NT2/D1 (cell line): ENCODE measurements at places on chromosomes 7 and 10.

DNA sequence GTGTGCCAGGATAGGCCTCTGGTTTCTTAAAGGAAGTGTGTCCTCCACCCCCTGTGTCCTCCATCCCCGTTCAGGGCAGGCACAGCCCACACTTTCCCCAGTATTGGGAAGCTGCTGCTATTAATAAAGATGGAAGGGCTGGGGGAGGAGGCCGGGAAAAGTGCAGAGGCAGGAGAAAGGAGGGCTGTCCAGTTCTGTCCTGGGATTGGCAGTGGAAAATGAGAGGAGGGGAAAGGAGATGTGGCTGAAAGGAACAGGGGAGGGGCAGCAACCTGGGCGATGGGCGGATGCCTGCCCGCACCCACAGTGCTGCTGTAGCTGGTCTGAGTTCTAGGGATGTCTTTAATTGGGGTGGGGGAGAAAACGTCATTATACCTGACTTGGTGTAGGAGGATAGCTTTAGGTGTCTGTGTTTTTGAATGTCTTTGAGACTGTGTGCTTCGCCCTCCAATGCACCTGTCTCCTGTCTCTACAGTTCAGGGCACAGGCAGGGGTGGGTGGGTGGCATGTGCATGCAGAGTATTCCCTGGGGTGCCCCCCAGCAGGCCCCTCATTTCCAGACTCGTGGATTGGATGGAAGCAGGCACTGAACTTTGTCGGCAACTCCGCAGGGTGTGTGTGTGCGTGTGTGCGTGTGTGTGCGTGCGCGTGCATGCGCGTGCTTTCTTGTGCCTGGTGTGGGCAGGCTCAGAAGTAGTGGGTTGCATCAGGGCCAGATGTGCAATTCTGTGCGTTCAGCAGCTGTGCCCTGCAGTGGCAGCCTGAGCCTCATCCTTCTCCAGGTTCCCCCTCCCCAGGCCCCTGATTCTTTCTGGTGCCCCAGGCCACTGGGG lies 2.5 kb downstream of the TRIM8 start:
- DNase-seq = no peak

- DNase-seq = no peak
Observed at GRCh38 chr7:108079276-108079647, 50.9 kb downstream of the LAMB4 start.

- DNase-seq = no peak
Observed at GRCh38 chr10:118264838-118265470, 77.2 kb downstream of the FAM204A start.

GRCh38 chr7:103446049-103446520 lies at the start of gene SLC26A5:
SLC26A5 (minus strand) TSS chr7:103446207; CDS start chr7:103421514, 24,693 bp downstream.
- no peak for DNase-seq

GRCh38 chr10:110643653-110644597 lies at the start of gene RBM20:
RBM20 (plus strand) TSS chr10:110644336; CDS start chr10:110644455, 119 bp downstream.
- DNase-seq = no peak

GRCh38 chr10:26269754-26270153 lies 53.2 kb downstream of the GAD2 start:
- peak; percentile 59 for DNase-seq

DNA sequence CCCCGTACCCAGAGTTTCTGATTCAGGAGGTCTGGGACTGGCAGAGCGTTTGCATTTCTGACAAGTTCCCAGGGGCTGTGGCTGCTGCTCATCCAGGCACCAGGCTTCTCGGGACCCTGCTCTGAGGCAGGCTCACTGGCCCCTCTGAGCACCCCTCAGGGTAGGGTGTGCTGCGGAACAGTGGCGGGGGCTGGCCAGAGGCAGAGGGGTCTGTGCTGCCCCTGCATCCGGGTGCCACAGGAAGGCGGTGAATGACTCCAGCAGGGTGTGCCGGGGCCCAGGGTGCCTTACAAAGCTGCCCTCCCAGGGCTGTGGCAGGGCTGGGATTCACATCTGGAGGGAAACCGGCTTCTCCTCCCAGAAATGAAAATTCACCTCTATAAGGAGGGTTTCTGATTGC lies 77.4 kb downstream of the CHST15 start:
- no peak for DNase-seq

GRCh38 chr7:20141666-20142065 lies 75.5 kb downstream of the MACC1 start:
- no peak for DNase-seq

DNA sequence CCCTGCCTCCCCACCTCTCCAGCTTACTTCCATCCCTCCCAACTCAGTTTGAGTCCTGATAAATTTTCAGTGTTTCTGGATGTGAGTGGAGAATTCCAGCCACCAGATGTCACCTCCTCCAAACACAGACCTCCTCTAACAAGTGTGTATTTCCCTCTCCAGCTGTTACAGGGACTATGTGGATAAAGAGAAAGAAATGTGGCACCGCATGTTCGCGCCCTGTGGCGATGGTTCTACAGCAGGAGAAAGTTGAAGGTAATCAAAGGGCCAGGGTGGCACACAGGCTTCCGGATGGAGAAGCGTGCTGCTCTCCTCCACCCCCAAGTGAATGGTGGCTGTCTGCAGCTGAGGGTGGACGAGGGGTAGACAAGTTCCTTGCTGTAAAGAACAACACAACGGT lies 14.7 kb downstream of the FKBP6 start:
- peak; percentile 44 for DNase-seq
